Activated T-helper 2 cell treated with anti-CD3 and anti-CD28 coated beads, Interferon-gamma antibody, Interleukin-2, Interleukin-4, amounts not matched to agents 10 μg/mL and 5 μg/mL and 100 μg/mL, durations not matched to agents 14 hours and 24 hours and 36 hours (primary cell): ENCODE measurements at places on chromosomes 1 and 21.

DNA sequence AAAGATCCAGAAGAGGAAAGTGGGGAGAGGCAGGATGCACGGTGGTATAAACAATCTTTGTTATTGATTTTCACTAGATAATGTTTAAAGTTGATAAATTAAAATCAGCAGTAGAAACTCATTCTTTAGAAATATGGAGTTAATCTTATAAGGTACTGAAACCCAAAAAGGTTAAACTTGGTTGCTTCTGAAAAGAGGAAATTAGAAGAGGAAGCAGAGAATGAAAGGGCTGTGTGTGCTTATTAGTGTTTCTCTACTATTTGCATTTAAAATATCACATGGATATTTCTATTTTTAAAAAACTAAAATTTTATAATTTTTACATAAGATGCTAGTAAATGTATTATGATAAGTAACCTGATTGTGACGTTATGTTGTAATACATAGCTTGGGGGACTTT is 24.4 kb downstream of the C1orf141 start:
- DNase-seq = no peak

GRCh38 chr21:26061437-26061836 is 109.1 kb downstream of the APP start:
- no peak for DNase-seq

GRCh38 chr1:209402697-209403096 is 180.8 kb upstream of the CAMK1G start:
- no peak for DNase-seq

- no peak for DNase-seq
Measured at GRCh38 chr1:195193134-195193533, 1415.1 kb downstream of the KCNT2 start.

GRCh38 chr1:188070848-188071247 is 1242.1 kb downstream of the PLA2G4A start:
- no peak for DNase-seq

GRCh38 chr1:161313554-161314200 is 504 bp upstream of the SDHC start:
- DNase-seq = no peak

DNA sequence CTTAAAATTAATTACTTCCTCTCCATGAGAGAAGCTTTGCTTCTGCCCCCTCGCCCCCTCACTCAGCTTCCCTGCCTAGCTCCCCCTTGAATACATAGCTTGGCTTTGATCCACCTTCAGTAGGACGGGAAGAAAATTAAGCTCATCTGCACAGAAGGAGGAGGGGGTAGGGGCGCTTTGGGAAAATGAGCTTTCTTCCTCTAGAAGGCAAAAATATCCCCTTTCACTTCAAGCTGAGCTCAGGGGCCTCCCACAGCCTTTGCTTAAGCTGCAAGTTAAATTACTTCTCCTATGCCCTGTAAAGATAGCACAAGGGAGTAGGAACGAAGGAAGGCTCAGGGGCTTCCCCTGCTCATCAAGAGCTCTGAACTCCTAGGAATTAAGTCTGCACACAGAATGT is 65.2 kb upstream of the GOLT1A start:
- DNase-seq = no peak

- DNase-seq = no peak
Measured at GRCh38 chr1:8477166-8477982, 159.5 kb downstream of the SLC45A1 start.

- DNase-seq = no peak
Measured at GRCh38 chr1:248851390-248851789, 7.5 kb downstream of the ZNF692 start.

DNA sequence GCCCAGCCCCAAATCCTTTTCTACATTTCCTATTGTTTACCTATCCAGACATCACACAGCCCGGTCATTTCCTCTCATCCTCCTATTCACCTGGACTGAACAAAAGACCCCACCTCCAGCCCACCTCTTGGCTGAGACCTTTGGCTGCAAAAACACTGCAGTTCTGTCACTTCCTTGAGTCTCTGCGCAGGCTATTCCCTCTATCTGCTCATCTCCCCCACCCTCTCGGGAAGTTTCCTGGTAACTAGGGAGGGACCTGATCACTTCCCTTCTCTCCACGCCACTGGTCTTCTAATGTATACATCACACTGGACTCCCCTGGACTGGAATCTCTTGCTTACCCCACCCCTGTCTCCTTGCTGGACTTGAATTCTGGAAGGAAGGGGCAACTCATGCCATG is 5.3 kb downstream of the HTR1D start:
- DNase-seq = no peak

DNA sequence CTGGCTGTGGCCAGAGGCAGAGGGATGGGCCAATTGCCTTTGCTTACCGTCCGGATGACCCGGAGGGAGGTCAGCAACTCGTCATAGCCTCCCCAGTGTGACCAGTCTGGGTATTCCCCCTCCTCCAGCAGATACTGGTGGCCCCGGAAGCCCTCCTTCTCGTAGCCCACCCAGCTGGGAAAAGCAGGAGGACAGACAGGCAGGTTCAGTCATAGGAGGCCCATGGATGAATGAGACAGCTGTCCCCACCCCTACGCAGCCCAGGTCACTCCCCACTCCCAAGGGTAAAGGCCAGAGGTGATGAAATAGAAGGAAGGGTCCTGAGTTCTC is 16.8 kb downstream of the CRYBG2 start:
- no peak for DNase-seq

- no peak for DNase-seq
Measured at GRCh38 chr1:185734929-185735700, 924 bp downstream of the HMCN1 start.

- no peak for DNase-seq
Measured at GRCh38 chr1:34904236-34905097, 25.0 kb downstream of the DLGAP3 start.

DNA sequence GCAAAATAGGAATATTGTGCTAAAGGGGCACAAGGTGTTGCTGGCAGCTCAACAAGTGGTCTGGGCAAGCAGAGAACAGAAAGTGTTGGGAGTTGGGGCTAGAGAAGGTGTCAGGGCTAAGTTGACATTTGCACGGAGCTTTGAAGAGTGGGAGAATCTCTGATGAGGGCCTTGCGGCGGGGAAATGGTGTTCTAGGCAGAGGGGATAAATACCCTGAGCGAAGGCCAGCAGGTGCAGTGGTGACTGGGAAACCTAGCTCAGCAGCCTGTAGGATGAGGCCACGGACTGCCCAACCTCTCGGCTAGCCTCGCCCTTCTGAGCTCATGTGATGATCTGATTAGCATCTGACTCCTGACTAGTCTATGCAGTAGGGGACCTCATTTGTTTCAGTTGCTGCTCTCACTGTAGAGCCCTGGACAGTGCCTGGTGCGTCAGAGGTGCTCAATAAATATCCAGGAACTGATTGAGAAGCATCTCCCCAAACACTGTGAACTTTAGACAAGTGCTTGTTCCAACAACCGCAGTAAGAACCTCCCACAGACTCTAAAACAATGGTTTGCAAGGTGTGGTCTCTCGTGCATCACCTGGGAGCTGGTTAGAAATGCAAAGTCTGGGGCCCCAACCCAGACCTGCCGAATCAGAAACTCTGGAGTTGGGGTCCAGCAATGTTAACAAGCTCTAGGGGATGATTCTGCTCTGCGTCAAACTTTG is 1.0 kb upstream of the FOXO6 start:
- no peak for DNase-seq

DNA sequence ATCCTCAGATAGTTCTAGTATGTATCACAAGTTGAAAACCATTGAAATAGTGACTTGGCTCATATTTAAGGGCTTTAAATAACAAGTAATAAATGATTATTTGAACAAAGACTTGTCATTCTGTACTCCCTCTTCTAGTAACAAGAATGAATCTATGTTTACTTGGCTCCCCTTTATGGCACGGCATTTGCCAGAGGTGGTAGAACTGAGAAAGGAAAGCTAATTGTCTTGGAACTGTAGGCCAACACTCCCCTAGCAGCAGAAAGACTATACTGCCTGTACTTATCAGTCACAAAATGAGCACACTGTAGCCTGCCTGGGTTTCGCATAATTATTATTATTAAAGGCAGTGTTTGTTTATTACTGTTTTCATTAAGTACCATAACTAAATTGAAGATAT is 29.6 kb upstream of the SMYD2 start:
- DNase-seq = no peak

- no peak for DNase-seq
Measured at GRCh38 chr1:182962554-182963115, 9.7 kb upstream of the SHCBP1L start.

GRCh38 chr1:76137746-76138145 is 63.2 kb downstream of the ST6GALNAC3 start:
- no peak for DNase-seq

- no peak for DNase-seq
Measured at GRCh38 chr21:27257226-27257625, 290.3 kb upstream of the ADAMTS5 start.

DNA sequence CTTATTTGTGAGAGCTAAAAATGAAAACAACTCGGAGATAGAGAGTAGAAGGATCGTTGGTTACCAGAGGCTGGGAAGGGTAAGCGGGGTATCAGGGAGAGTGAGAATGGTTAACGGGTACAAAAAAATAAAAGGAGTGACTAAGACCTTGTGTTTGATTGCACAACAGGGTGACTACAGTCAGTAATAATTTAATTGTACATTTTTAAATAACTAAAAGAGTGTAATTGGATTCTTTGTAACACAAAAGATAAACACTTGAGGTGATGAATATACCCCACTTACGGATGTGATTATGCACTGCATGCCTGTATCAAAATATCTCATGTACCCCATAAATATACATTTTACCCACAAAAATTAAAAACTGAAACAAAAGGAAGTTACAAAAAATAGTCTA is 29.4 kb downstream of the FOXJ3 start:
- DNase-seq = no peak

DNA sequence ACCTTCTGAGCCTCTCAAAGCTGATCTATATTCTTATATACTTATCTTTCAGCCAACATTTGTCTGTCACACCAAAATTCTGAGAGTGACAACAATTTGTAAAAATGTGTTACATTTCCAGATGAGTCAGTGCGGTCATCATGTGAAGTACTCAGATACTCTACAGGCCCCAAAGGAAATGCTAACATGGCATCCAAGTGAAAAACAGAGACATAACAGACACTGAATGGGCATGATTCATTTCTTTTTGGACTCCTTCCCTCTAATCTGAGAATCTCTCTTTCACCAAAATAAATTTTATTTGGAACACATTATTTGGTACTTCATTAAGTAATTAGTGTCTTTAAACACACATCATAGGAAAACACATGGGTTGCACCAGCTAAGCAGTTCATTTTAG is 96.6 kb downstream of the SLC44A5 start:
- no peak for DNase-seq

DNA sequence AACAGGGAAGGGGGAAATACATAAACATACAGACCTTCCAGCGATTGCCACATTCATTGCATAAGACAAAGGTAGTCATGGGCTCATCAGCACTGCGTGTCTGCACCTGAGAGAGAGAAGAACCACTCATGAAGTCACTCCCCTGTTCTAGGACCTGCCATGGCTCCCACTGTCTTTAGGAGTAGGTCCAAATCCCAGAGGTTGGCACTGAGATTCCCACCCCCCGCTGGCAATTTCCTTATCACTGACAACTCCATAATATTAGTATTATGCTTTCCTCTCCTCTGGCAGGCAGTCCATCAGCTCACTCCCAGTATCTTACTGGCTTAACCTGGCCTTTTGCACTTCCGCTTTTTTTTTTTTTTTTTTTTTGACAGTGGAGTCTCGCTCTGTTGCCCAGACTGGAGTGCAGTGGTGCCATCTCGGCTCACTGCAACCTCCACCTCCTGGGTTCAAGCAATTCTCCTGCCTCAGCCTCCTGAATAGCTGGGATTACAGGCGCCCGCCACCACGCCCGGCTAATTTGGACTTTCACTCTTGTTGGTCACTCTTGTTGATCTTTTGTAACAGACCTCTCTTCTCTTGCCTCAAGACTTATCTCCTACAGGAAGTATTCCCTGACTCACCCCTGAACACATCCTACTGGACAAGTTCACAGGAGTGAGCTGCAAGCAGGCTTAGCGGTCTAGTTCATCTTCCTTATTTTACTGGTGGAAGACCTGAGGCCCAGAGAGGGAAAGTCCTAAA is 14.8 kb upstream of the ZNF436 start:
- no peak for DNase-seq

- no peak for DNase-seq
Measured at GRCh38 chr1:55931081-55931940, 648.1 kb downstream of the PLPP3 start.

GRCh38 chr1:8127171-8127641 is 101.1 kb upstream of the ERRFI1 start:
- DNase-seq = no peak

- no peak for DNase-seq
Measured at GRCh38 chr1:25858494-25858893, 763 bp downstream of the AUNIP start.

GRCh38 chr1:119647228-119647733 is 785 bp downstream of the ZNF697 start:
- DNase-seq = no peak

- no peak for DNase-seq
Measured at GRCh38 chr1:56566061-56566744, 13.2 kb downstream of the PLPP3 start.

DNA sequence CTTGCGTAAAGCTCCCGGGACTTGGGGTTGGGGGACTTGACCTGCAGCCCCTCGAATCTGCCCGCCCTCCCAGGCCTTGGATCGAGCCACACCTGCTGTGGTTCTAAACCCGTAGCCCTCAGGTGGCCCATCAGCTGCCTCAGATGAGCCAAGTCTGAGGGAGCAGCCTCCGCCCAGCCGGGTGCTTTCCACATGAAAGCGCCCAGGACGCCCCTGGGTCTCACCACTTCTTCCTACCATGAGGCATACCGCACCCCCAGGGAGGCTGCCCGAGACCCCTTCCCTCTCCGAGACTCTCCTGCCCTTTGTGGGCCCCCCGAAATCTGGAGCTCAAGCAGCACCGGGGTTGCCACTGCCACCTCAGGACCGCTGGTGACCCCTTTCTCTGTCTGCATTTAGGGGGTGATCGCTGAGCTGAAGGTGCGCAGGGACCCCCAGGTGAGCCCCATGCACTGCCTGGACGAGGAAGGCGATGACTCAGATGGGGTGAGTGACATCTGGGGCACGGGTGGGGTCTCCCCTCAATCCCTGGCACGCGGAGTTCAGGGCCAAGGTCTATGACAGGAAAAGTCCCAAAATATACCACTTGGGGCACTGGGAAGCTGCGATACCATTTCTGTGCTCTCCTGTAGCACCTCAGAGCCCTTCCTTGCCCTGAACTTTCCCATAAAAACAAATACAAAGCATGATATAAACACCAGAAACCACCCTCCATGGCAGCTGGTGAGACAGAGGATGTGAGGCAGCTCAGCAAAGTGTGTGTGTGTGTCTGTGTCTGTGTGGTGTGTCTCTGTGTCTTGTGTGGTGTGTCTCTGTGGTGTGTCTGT is 68.5 kb downstream of the SLC19A1 start:
- DNase-seq = no peak

DNA sequence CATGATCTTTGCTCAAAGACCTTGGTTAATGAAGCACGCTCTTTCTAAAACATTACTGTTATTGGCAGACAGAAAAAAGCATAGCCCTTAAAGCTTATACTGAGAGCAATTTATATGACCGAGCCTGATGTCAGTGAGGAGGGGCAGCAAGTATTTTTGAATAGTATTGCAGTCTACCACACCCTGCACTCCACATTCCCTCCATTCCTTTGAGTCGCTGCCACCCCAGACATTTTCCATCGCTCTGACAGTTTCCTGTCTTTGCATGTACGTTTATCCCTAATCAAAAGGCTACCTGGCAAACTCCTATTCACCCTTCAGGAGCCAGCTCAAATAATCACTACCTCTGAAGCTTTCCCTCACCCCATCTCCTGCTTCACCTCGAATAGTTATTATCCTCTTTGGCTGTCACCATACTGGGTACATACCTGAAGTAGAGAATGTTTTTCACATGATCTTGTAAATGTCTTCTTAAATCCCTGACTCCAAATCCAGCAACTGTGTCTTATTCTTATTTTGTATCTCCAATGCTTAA is 5.5 kb upstream of the JUN start:
- DNase-seq = no peak

GRCh38 chr1:157252473-157252872 is 114.3 kb upstream of the ETV3 start:
- no peak for DNase-seq
